Stimulated activated effector memory CD8-positive, alpha-beta T cell treated with anti-CD3 and anti-CD28 coated beads, Interleukin-12 subunit alpha, Interleukin-12 subunit beta, amount 100 ng/mL, for 72 hours (primary cell): ENCODE measurements at places on chromosomes 13 and 19.

DNA sequence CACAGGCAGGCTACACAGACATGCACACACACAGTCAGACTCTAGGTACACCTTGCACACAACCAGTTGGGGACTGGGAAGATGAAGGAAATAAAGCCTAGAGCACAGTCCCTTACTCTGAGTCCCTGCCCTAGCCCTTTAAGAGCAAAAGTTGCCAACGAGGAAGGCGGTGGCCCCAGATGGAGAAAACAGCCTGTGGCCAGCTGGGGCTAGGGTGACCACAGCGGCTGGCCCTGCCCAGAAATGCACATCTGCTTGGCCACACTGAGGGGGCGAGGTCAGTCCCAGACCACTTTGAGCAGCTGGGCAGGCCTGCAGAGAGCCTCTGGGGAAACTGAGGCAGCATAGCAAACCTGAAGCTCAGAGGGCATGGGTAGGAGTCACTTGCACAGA, 52.3 kb downstream of the PTPRS start:
- no peak for DNase-seq

GRCh38 chr13:95570016-95570415, 17.5 kb downstream of the CLDN10 start:
- DNase-seq = no peak

DNA sequence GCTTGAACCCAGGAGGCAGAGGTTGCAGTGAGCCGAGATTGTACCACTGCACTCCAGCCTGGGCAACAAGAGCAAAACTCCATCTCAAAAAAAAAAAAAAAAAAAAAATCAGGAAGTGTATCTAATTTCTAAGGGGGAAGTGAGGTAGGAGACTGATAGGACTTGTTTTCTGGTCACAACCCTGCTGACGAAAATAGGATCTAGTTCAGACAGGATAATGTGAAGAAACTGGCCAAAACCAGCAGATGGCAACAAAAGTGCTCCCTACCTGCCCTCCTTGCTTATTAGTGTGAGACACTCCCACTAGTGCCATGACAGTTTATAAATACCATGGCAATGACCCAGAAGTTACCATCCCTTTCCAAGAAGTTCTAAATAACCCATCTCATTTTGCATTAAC, 36.0 kb upstream of the KPNA3 start:
- no peak for DNase-seq

- no peak for DNase-seq
Measured at GRCh38 chr19:16943942-16944625, 55.3 kb downstream of the F2RL3 start.

DNA sequence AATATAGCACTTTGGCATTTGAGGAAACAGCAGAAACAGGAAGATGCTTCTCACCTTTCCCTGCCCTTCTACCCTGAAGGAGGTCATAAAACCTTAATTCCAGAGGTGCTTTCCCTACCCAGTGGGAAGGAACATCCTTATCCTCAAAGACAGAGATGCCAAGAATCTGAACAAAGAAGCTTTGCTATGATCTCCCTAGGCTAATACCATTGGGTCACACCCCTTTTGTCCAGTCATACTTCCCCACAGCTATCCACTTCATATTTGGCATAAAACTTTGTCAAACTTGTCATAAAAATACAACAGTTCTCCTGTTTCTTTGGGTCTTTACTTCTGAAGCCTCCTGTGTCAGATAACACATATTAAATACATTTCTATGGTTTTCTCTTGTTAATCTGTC, 21.7 kb upstream of the RXFP2 start:
- DNase-seq = no peak

- DNase-seq = no peak
Measured at GRCh38 chr13:23141964-23142363, 38.8 kb upstream of the SGCG start.

DNA sequence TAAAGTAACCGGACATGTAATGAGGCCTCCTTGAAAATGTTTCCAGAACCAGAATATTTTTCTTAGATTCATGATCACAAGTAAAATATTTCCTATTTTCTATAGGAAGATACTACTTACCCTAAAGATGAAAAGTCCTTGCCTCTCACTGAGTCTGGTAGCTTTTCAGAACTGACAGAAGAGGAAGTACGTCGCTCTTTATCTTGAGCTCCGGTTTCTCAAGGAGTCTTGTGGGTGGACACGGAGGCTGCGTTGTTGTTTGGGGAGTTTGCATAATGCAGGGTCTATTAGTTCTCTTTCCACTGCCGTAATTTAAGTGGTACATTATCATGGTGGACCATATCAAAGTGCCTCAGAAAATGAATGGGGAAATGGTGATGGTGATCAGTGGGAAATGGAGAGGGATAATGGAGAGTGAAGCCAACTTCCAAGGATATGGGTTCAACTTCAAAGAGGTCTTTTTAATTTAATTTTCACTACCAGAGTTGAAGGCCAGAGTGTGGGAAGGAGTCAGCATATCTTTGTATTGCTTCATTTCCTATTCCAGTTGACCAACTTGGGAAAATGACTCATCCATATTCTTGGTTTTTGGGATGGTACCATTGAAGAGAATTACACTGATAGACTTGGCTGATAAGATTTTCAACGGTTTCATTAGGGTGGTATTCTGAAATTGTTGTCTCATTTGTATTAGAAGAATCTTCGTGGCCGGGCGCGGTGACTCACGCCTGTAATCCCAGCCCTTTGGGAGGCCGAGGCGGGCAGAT, 23.4 kb downstream of the MBD3L2B start:
- DNase-seq = no peak

GRCh38 chr13:106376401-106377112, 158.9 kb downstream of the EFNB2 start:
- DNase-seq = no peak

DNA sequence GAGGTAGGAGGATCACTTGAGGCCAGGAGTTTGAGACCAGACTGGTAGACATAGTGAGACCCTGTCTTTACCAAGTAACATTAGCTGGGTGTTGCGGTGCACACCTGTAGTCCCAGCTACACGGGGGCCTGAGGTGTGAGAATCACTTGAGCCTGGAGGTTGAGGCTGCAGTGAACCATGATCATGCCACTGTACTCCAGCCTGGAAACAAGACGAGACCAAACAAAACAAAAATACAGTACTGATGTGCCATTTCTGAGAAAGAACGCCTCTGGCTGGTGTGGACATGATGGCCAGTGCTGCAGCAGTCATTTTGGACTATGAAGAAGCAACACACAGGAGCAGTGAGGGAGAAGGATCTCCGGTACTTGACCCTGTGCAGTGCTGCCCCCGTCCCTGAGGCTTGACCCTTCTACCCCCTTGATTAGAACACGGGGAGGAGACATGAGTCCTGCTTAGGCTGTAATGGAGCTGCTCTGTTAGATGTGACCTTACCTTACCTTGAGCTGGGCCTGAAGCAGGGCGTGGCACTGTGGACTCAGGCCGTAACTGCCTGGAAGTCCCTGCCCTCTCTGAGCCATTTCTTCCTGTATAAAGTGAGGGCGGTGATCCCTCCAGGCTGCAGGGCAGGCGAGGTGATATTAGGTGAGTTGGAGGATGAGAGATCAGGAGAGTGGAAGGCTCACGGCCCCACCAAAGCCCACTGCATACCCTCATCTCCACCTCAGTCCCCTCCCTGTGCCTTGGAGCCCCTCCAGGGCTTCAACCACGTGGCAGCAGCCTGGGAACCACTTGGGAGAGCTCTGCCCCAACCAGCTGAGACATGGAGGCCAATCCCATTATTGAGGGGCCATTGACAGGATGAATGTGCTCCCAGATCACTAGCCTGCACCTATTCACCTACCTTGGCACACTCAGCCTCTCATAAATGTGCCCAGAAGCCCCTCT, 5.9 kb downstream of the RPL18A start:
- DNase-seq = no peak

GRCh38 chr13:106072014-106072413, 463.4 kb downstream of the EFNB2 start:
- no peak for DNase-seq

GRCh38 chr13:83905641-83906040, 23.4 kb upstream of the SLITRK1 start:
- DNase-seq = no peak

DNA sequence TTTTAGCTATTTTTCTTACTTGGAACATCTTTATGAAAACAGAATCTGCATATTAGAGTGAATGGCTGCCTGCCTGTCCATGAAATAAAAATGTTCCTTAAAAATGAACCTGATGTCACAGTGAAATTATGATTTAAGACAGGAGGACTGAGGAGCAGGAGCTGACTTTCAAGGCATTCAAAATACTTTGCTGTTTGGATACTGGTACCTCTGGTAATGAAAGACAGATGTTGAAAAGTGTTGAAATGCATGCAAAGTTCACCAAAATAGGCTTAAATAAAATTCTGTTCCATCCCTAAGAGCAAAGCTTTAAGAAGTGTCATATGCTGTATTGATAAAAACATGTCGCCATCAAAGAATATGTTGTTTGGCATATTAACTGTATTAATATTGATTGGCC, 1.7 kb downstream of the ARHGEF7 start:
- no peak for DNase-seq

GRCh38 chr19:38134540-38135149, 89.4 kb downstream of the DPF1 start:
- peak; percentile 57 for DNase-seq

DNA sequence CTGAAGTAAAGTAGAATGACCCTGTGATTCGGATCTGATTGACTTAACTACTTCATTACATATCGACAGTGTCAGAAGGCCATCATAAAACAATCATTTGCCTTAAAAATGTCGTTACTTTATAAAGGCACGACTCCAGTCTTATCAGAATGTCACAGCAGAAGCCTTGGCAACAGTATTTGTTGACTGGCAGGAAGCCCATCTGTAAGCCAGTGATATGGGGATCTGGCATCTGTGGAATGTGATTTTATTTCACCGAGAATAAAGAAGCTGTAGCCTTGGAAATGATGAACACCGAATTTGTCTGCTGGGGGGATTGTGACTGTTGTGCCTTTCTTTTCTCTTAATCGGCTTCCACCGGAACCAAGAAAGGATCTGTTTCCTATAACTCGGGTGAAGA, 362.5 kb downstream of the TDRD3 start:
- DNase-seq = no peak

DNA sequence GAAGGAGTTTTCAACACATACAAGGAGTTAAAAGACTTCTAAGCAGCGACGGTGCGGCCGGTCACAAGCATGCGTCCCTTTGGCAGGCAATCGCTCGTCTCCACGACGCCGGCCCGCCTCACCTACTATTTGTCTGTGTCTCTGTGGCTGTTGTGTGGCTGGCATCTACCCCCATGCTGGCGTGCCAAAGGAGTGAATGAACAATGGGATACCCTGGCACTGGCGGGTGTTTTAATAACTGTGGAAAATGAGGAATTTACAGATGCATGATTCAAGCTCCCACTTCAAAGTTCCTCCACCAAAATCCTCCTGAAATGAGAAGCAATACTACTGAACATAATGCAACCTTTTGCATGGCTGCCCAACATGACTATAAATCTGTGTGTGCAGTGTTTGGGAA, 176.6 kb downstream of the KLF5 start:
- no peak for DNase-seq

GRCh38 chr13:109963960-109964563, 177.7 kb upstream of the IRS2 start:
- DNase-seq = no peak

GRCh38 chr13:49315036-49315565, 67.4 kb downstream of the CDADC1 start:
- no peak for DNase-seq

DNA sequence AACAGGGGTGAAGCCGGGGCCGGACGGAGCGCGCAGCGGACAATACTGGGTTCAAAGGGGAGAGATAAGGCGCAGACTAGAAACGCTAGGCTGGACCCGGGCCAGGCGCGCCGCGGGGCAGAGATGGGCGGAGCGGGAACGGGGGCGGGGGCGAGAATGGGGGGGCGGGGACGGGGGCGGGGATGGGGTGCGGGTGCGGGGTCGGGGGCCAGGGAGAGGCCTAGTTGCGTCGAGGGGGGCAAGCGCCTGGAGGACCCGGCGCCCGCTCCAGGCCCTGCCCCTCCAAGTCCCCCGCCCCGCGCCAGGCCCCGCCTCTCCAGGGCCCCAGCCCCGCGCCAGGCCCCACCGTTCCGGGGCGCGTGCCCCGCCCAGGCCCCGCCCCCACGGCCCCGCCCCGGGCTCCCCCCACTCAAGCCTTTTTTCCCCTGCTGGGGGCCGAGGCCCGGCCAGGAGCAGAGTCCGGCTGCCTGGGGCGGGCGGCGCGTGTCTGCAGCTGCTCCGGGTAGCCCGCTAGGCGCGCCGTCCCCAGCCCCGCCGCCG, at the start of gene CERS4:
Gene CERS4 (plus strand): TSS at position 449 of the 540 bp plus-strand sequence. CDS start 41,707 bp downstream, outside the sequence.
- peak; percentile 78 for DNase-seq

DNA sequence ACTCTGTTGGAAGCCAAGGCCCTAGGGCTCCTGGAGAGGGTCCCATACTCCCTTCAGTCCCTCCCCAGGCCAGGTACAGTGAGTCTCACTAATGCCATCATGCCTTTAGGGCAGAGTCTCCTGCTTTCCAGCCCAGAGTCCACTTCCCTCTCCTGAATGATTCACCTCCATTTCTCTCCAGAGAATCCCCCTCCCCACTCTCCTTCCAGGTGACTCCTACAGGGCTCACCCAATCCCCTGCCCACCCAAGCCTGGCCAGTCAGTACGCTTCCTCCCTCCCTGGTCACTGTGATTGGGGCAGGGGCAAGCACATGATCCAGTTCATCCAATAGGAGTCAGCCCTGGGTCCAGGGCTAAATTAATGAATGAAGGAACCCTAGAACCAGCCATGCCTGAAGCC, 35.0 kb upstream of the PNMA8B start:
- DNase-seq = no peak

- no peak for DNase-seq
Measured at GRCh38 chr19:15317392-15318071, 14.8 kb downstream of the BRD4 start.

DNA sequence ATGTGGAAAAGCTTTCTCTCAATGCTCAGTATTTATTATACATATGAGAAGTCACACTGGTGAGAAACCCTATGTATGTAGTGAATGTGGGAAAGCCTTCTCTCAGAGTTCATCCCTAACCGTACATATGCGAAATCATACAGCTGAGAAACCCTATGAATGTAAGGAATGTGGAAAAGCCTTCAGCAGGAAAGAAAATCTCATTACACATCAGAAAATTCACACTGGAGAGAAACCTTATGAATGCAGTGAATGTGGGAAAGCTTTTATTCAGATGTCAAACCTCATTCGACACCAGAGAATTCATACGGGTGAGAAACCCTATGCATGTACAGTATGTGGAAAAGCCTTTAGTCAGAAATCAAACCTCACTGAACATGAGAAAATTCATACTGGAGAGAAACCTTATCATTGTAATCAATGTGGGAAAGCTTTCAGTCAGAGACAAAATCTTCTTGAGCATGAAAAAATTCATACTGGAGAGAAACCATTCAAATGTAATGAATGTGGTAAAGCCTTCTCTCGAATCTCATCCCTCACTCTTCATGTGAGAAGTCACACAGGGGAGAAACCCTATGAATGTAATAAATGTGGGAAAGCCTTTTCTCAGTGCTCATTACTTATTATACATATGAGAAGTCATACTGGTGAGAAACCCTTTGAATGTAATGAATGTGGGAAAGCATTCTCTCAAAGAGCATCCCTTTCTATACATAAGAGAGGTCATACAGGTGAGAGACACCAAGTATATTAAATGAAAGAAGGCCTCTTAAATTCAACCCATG, 34.4 kb downstream of the ZNF568 start:
- DNase-seq = no peak
